ENCODE measurements at places on chromosomes 5 and 9.

DNA sequence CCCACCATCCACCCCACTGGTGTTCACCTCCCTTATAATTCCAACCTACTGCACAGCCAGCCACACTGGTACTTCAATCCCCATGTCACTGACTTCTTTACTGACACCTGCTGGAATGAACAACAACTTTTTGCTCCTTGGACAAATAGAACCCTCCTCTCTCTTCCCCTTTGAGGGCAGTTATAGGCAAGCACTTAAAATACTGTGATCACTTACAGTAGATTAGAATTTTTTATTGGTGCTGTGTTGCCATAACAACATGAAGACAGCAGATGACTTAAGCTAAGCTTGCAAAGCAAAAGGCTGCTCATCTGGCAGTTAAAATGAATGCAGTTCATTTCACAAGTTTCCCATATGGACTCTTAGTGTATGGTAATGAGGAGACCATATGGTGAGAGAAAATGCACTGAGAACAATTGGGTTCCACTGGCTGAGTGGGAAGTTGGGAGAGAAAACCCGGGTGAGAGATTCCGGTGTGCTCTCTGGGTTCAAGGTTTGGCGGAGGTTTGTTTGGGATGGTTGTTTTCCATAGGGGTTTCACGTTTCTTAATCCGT is 374.3 kb downstream of the EBF1 start:
- no peak for DNase-seq

GRCh38 chr9:9920425-9921060 is 692.3 kb downstream of the PTPRD start:
- no peak for DNase-seq

DNA sequence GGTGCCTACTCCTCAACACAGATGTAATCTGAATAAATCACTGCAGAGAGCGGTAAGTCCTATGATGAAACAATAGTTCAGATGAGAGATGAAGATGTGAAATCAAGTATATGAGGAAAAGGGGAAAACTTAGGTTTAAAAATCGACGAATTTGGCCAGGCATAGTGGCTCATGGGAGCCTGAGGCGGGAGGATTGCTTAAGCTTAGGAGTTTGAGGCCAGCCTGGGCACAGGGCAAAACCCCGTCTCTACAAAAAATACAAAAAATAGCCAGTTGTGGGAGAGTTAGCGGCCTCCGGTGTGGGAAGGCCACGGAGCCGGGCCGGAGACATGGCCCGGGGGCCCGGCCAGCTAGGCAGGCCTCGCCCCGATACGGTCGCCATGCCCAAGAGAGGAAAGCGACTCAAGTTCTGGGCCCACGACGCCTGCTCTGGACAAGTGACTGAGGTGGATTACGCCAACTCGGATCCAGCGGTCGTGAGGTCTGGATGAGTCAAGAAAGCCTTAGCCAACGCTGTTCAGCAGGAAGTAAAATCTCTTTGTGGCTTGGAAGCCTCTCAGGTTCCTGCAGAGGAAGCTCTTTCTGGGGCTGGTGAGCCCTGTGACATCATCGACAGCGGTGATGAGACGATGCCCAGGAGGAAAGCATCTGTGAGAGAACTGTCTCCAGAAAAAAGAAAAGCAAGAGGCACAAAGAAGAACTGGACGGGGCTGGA is 62.8 kb upstream of the SUB1 start:
- DNase-seq: no peak

DNA sequence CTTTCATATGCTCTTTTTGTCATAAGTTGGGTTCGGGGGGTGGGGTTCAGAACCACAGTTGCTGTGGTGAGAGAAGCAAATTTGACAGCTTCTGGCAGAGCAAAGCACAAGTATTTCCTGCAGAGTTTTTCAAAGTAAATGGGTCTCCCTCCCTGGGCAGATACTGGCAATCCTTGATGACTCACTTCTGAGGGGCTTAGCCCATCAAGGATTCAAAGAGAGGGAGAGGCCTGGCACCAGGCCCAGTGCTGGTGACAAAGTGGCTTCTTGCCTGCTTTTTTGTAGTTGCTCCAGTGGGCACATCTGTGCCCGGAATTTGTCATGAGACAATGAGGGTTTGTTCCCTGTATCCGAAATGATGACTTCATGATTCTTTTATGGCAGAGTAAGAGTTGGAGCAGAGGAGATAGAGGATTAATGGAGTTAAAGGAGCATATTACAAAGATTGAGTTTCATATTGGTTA is 46.6 kb upstream of the TNC start:
- peak; percentile 84 for DNase-seq

- DNase-seq: no peak
These were observed 121.8 kb upstream of the CNTLN start for GRCh38 chr9:17013010-17013409.

DNA sequence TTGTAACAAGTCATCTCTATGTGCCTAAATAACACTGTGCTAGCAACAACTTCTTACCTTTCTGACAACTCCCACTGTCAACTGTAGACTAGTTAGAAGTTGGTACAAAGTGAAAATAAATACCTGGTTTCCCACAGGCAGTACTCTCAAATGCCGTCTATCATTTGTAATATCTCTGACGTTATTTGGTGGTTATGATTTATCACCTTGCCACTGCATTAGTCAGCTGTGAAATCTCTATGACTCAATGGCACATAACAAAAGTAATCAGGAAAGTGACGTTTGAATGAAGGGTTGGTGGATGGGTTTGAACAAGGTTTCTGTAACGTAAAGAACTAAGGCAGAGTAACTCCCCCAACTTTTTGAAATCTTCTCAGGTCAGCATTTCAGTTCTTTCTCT is 592.3 kb downstream of the MAT2B start:
- DNase-seq: no peak
